ENCODE measurements at places on chromosomes 6 and 20. TPM values are rescaled to one million over a fixed set of nuclear protein-coding genes. Genes with fewer than 3 reads are reported as not detected.

GRCh38 chr20:41080866-41081265 lies 52.2 kb downstream of the TOP1 start:
- peaks cover 39% of the 10 kb centered on the region for H3K36me3 ChIP-seq
- no peak overlapping the region for H3K27ac ChIP-seq
- peaks cover 31% of the 10 kb centered on the region for H3K4me1 ChIP-seq
- no peak for DNase-seq
- no peak overlapping the region for H3K4me3 ChIP-seq
- no peaks in the 10 kb centered on the region for H3K27me3 ChIP-seq

GRCh38 chr6:129498541-129498940 lies 211.4 kb downstream of the ARHGAP18 start:
- no peaks in the 10 kb centered on the region for H3K4me1 ChIP-seq
- H3K36me3 ChIP-seq: no peaks in the 10 kb centered on the region
- no peak overlapping the region for H3K4me3 ChIP-seq
- H3K27me3 ChIP-seq: no peaks in the 10 kb centered on the region
- no peak for DNase-seq

C20orf202 gene
- total RNA-seq: not detected

DNA sequence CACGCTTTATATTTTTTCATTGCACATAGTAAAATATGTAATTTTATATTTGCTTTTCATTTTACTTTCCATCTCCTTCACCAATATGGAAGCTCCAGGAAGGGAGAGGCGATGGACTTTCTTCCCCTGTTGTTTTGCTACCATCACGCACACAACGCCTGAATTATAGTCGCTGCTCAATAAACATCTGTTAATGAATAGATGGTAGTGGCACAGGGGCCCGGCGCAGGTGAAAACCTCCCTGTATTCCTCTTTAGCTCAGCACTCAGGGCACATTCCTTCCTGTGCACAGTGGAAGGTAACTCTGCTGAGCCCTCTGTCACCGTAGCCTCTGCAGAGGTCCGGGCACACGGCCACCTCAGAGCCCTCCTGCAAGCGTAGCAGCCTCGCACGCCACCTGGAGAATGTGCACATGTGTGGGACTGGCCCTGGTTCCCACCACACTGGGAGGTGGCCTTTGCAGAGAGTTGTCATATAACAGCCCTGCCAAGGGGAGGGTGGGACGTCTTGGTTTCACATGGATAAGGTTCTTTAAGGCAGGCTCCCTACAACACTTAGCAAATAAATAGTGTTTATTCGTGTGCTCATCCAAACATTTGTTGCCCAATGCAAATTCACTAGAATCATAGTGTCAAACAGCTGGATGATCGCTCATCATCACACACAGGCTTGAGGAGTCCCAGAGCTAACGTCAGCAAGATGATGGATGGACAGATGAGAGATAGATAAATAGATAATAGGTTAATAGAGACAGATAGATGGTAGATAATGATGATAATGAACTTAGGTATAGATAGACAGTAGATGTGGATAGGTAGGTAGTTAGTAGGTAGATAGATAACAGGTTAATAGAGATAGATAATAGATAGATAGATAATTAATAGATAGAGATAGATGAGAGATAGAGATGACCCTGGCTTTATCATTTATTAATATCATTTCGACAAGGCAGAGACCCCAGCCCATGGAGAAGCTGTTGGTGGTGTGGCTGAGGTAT lies 32.3 kb upstream of the AFDN start:
- H3K36me3 ChIP-seq: no peaks in the 10 kb centered on the region
- H3K4me3 ChIP-seq: no peak overlapping the region
- no peak overlapping the region for H3K27ac ChIP-seq

TNF gene
- 11.5 TPM for total RNA-seq

EFCAB8 gene
- total RNA-seq: not detected

- DNase-seq: no peak
- no peaks in the 10 kb centered on the region for H3K36me3 ChIP-seq
- no peaks in the 10 kb centered on the region for H3K27me3 ChIP-seq
- no peak overlapping the region for H3K27ac ChIP-seq
These were observed 160.5 kb upstream of the LAMP5 start for GRCh38 chr20:9353916-9354276.

GRCh38 chr6:147979966-147980365 lies 362.7 kb upstream of the SASH1 start:
- H3K4me3 ChIP-seq: no peak overlapping the region
- no peaks in the 10 kb centered on the region for H3K4me1 ChIP-seq

DEFB132 gene
- total RNA-seq: 0.32 TPM

PRIM2 gene
- 0.85 TPM for total RNA-seq

- no peaks in the 10 kb centered on the region for H3K36me3 ChIP-seq
- H3K4me3 ChIP-seq: no peak overlapping the region
- H3K27me3 ChIP-seq: no peaks in the 10 kb centered on the region
- H3K4me1 ChIP-seq: no peaks in the 10 kb centered on the region
- no peak overlapping the region for H3K27ac ChIP-seq
These were observed 60.6 kb upstream of the MDGA1 start for GRCh38 chr6:37758234-37758633.

- DNase-seq: no peak
- no peaks in the 10 kb centered on the region for H3K36me3 ChIP-seq
- H3K4me3 ChIP-seq: no peak overlapping the region
- no peaks in the 10 kb centered on the region for H3K4me1 ChIP-seq
- H3K27ac ChIP-seq: no peak overlapping the region
- no peaks in the 10 kb centered on the region for H3K27me3 ChIP-seq
These were observed 30.4 kb downstream of the AFDN start for GRCh38 chr6:167856999-167857660.

GRCh38 chr6:45086360-45087084 lies 241.6 kb upstream of the RUNX2 start:
- no peak for DNase-seq
- no peaks in the 10 kb centered on the region for H3K4me1 ChIP-seq
- no peak overlapping the region for H3K27ac ChIP-seq
- no peaks in the 10 kb centered on the region for H3K27me3 ChIP-seq
- no peak overlapping the region for H3K4me3 ChIP-seq
- H3K36me3 ChIP-seq: no peaks in the 10 kb centered on the region
